ENCODE measurements at places on chromosomes 16 and 17.

GRCh38 chr17:31318298-31318801, 3.1 kb downstream of the EVI2A start:
- no peak for DNase-seq

DNA sequence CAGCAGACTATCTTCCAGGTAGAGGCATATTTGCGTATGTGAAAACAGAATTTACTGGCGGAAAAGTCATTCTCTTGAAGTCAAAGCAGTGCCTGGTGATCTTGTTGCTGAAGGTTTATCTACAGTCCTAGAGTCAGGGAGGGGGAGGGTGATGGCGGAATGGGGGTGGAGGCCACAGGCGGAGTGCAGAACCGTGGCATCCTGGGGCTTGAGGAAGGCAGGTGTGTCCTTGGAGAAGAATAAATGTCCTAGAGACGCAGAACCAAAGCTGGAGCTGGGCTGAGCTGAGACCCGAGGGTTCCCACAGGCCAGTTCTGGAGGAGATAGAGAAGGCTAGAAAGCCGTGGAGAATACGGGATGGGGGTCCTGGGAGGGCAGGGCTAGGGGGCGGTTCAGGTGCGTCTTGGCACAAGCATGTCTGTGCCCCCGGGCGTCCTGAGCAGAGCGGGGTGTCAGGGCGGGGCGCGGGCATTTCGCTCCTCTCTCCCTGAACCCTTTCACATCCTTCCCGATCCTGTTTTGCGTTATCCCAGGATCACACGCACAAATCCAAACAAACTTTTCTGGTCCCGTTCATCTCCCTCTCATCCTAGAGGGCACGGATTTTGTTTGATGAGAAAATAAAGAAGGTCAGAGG, 76.9 kb upstream of the CREBBP start:
- DNase-seq, result no peak

DNA sequence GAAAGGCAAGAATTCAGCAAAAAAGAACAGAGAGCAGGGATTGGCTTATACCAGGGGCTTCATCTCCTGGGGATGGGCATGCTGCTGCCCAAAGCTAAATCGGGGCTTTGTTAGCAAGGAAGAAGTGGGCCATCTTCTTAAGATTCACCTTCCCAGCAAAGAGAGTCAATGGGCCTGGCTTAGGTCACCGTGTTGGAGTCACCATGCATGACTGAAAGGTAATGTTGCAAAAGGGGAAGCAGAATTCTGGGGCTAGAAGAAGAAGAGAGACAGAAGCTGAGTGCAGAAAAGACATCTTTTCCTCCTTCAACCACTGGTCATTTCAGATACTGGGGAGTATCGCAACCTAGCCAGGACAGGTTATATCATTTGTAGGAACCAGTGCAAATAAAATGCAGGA, 76.3 kb upstream of the KIFC3 start:
- DNase-seq, result no peak

- DNase-seq, result no peak
Observed at GRCh38 chr17:75704963-75705875, 16.0 kb upstream of the ITGB4 start.

Data from NCI-H2107 (cell line).